ENCODE measurements at places on chromosomes 4 and X.

DNA sequence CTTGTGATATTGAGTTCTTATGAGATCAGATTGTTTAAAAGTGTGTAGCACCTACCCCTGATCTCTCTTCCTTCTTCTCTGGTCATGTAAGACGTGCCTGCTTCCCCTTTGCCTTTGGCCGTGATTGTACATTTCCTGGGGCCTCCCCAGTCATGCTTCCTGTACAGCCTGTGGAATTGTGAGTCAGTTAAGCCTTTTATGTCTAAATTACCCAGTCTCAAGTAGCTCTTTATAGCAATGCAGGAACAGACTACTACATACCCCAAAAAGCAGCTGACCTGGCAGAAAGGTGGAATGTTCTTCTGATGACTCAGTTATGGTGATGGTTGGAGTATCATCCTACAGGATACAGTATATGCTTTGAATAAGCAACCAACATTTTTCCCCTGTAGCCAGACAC is 11.4 kb upstream of the MCUB start:
- DNase-seq: no peak

- no peak for DNase-seq
Measured at GRCh38 chr4:1958276-1959103, 50.3 kb downstream of the NELFA start.

- no peak for DNase-seq
Measured at GRCh38 chr4:2649604-2650114, 106.5 kb downstream of the TNIP2 start.

- DNase-seq: no peak
Measured at GRCh38 chr4:153890761-153891160, 101.9 kb upstream of the SFRP2 start.

- DNase-seq: no peak
Measured at GRCh38 chr4:100489305-100489704, 28.5 kb downstream of the EMCN start.

- DNase-seq: peak; percentile 33
Measured at GRCh38 chrX:115344885-115345614, 55.5 kb downstream of the LUZP4 start.

GRCh38 chrX:50635817-50636365 is 165.3 kb upstream of the DGKK start:
- no peak for DNase-seq

GRCh38 chrX:80929251-80929650 is 119.6 kb upstream of the BRWD3 start:
- DNase-seq: no peak

DNA sequence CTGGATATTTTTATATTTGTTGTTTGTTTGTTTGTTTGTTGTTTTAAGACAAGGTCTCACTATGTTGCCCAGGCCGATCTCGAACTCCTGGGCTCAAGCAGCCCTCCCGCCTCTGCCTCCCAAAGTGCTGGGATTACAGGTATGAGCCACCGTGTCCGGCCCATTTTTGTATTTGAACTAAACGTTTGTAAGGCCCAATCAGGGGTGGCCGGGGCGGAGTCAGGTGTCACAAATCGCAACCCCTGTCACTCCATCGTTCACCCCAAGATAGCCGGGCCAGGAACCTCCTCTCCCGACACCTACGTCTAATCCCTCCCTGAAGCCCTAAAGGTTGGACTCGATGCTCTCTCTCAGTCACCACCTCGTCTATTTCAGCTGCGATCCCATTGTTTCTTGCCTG is 722 bp upstream of the EFHC2 start:
- no peak for DNase-seq

DNA sequence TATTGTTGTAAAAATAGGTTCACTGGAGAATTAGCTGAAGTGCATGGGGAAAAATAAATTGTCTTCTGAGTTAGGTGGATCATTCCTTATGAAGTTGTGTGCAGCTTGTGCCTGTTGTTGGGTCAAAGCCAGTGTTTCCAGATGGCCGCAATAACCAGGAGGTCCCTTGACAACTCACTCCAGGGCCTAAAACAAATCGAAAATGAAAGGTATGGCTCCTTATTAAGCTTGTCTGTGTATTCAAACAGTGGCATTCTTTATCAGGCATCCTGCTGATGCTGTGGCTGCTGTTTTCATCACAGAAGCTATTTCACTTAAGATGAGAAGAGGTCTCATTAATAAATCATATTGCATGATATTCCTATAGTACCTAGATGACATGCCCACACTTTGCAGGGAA is 80.2 kb downstream of the GRIA2 start:
- no peak for DNase-seq

- DNase-seq: no peak
Measured at GRCh38 chrX:65602221-65602560, 65.3 kb upstream of the MSN start.

DNA sequence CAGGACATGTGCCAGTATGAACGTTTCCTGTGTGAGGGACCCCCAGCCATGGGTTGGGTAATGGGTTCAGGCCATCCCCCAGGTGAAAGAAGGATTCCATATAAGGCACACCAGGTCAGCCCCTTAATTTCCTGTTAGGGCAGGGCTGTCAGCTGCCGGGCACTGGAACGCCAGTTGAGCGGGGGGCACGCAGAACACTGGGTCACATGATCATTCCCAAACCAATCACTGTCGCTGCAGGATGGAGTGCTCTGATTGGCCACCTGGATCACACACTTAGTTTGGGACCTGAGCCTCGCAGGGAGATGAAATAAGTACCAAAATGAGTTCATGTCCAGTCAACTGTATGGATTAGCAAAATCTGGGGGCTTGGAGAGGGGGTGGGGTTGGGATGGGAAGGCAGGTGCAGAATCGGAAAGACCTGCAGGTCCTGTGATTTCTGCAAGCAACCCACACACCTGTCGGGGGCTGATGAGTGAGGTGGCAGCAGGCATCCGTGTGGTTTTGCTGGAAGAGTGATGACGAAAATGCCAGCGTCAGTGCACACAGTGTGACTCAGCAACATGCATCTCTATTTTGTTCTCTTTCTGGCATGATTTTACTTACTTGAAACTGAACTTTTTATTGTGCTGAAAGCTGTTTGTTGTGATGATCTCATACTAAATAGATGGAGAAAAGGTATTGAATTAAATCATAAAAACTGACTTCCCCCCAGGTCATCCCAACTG is 32.2 kb downstream of the RNF212 start:
- DNase-seq: no peak

DNA sequence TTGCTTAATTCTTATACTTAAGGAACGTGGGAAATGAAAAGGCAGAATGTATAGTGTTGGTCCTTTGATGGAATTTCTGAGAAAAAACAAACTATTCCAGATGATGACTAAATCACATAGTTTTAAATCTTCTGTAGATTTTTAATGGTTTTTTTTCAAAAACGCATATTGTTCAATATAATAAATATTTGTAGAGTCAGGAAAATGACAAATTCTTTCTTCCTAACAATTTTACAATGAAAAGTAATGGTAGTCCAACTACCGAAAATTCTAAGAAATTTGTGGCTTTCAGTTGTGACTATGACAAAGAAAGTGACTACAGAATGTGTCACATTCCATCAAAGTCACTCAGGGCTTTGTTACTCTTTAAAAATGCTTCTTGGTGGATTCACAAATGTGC is 164.8 kb upstream of the PITX2 start:
- no peak for DNase-seq

DNA sequence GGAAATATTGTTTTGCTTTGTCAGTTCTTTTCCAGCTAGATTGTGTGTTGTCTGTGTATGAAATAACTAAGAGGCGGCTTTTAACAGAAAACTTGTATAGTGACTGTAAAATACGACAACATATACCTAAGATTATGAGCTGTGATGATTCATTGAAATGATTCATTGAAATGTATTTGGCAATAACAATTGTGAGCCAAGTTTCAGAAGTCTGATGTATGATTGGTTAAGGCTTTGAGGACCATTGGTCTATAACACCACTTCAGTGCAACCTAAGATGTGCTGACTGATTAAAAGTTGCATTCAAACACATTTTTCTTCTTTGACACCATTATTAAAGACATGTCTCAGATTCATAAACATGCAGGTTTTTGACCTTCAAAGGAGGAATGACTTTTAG is 76.6 kb downstream of the PTPN13 start:
- no peak for DNase-seq

- no peak for DNase-seq
Measured at GRCh38 chrX:18575744-18576143, 96.2 kb downstream of the RS1 start.

DNA sequence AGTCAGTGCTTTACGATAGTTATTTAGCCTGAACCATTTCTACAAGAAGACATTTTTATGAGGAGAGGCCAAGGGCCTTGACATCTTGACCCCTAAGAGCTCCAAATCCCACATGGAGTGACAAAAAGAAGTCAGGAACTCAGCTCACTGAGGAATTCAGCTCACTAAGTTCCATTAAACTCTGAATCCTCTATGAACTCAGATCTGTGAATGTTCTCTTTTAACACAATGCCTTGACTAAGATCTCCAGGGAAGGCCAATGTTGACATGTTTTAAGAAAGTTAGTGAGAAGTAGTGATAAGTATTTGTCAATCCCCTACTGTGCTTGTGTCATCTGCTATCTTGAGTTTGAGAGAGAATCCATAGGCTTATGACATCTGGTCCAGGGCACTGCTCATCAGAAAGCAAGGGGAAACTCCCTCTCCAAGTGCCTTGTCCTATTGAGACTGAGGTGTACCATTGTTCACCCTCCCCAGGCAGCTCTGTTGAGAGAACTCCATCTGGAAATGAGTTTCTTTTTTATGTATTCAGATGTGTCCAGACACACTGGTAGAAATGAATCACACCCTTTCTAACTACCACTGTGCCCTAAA is 68.7 kb upstream of the PCDH19 start:
- DNase-seq: no peak

GRCh38 chr4:48270523-48270897 is 872 bp upstream of the TEC start:
- no peak for DNase-seq

DNA sequence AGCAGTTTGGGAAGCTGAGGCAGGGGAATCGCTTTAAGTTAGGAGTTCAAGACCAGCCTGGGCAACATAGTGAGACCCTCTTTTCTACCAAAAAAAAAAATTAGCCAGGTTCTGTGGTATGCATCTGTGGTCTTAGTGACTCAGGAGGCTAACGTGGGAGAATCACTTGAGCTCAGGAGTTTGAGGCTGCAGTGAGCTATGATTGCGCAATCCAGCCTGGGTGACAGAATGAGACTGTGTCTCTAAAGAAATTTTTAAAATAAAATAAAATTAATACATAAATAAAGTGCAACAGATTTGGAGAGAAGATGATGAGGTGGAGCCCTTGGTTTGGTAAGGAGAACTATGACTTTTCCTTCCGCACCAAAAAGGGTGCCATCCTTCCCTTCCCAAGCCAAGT is 436.9 kb downstream of the NLGN4X start:
- no peak for DNase-seq

DNA sequence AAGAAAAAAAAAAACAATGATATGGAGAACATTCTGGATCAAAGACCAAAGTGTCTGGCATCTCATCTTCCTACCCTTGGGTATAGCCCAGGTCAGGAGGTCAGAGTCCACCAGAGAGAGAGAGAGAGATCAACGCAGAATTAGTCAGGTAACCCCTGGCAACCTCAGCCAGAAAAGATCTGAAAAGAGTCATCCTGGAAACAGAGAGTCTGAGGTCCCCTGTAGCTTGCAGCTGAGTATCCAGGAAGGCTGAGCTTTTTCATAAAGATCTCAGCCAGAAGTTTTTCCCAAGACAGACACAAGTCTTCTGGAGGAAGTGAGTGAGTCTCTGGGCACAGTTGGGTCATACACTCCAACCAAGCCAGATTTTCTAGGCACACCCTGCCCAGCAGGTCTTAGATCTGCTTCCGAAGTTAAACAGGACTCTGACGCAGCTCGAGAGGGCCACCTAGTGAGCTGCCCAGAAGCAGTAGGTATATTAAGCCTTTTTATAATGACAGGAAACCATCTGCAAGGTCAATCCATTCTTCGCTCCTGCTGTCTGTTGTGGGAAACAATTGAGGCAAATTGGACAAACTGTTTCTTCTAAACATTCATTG is 35.7 kb downstream of the ACE2 start:
- DNase-seq: peak; percentile 14

- DNase-seq: no peak
Measured at GRCh38 chrX:123475068-123475724, 257.7 kb downstream of the THOC2 start.

DNA sequence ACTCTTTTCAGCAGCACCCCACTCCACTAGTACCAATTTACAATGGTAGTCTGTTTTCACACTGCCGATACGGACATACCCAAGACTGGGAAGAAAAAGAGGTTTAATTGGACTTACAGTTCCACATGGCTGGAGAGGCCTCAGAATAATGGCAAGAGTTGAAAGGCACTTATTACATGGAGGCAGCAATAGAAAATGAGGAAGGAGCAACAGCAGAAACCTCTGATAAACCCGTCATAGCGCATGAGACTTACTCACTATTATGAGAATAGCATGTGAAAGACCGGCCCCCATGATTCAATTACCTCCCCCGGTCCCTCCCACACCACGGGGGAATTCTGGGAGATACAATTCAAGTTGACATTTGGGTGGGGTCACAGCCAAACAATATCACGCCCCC is 34.1 kb upstream of the MAGEA4 start:
- DNase-seq: no peak

DNA sequence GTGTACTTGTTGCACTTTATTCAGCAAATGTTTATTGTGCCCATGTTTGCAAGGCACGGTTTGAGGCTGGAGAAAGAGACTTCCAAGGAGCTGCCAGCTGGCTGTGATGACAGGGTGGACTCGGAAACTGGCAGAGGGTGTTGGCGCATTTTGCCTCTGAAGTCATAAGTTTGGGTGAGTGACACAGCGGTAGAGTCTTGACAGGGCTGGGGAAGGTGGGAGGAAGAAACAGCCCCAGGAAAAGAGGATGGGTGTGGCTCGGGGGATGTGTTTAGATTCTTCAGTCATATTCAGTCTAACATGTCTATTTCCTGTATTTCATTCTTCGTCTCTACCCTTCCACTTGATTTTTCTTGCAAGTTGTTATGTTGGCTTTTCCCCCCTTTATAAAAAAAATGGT is 77.0 kb upstream of the STOX2 start:
- DNase-seq: no peak

DNA sequence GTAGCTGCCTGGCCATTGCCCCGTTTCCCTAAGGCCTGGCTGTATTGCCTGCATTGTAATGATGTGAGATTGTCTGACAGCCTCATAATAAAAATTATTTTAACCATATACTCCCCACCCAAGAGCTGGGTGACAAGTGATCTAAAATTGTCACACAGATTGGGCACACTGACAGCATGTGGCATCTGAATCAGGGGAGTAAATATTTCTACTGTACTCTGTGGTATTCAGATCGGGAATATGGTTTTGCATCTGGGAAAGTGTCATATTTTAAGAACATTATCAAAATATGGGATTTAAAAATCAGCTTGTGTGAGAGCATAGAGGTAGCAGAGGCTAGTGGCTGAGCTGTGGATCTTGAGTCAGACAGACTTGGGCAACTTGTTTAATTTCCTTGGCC is 135.8 kb upstream of the PDLIM3 start:
- no peak for DNase-seq

GRCh38 chr4:139878050-139878449 is 212.4 kb downstream of the MGST2 start:
- no peak for DNase-seq

DNA sequence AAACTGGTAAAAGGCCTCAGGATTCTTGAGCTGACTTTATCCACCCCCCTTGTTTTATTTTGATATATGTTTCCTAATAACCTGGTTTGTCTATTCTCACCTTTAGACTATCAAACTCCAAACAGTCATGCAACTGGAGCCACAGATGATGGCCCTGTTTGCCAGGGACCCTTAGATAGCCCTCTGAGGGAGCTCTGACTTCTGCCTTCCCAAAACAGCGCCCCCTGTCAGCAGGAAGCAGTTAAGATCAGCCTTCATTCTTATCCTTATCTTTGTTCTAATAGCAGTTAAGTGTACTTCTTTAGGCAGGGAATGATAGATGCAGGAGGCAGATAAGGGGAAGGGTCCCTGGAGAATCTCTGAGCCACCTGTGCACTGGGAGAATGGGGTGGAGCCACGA is 27.5 kb upstream of the CXCL13 start:
- DNase-seq: no peak

All from 8988T (cell line).